ENCODE measurements at places on chromosomes 12 and 14. TPM values are rescaled to one million over a fixed set of nuclear protein-coding genes. Genes with fewer than 3 reads are reported as not detected.
A peak's percentile ranks its signal among the peaks of the same experiment; 100 is the strongest.

GRCh38 chr14:95503365-95504134 lies 12.9 kb downstream of the SYNE3 start:
- no peak overlapping the region for H3K4me3 ChIP-seq
- no peaks in the 10 kb centered on the region for H3K27me3 ChIP-seq
- peaks cover 75% of the 10 kb centered on the region for H3K4me1 ChIP-seq
- no peak for DNase-seq

- H3K27ac ChIP-seq = no peak overlapping the region
- H3K27me3 ChIP-seq = no peaks in the 10 kb centered on the region
- no peaks in the 10 kb centered on the region for H3K36me3 ChIP-seq
These were observed 125.6 kb downstream of the PIWIL1 start for GRCh38 chr12:130463275-130463658.

- no peak for DNase-seq
- H3K27me3 ChIP-seq = no peaks in the 10 kb centered on the region
- H3K4me3 ChIP-seq = no peak overlapping the region
- H3K4me1 ChIP-seq = no peaks in the 10 kb centered on the region
- H3K36me3 ChIP-seq = no peaks in the 10 kb centered on the region
These were observed 126.8 kb upstream of the MAP1LC3B2 start for GRCh38 chr12:116432314-116432750.

- H3K4me1 ChIP-seq = no peaks in the 10 kb centered on the region
- no peaks in the 10 kb centered on the region for H3K27me3 ChIP-seq
These were observed 116.3 kb downstream of the GLT1D1 start for GRCh38 chr12:128969480-128970055.

GRCh38 chr14:75979648-75980565 lies 1.9 kb downstream of the TGFB3 start:
- H3K27ac ChIP-seq = no peak overlapping the region
- no peaks in the 10 kb centered on the region for H3K36me3 ChIP-seq
- peaks cover 31% of the 10 kb centered on the region for H3K4me1 ChIP-seq

DNA sequence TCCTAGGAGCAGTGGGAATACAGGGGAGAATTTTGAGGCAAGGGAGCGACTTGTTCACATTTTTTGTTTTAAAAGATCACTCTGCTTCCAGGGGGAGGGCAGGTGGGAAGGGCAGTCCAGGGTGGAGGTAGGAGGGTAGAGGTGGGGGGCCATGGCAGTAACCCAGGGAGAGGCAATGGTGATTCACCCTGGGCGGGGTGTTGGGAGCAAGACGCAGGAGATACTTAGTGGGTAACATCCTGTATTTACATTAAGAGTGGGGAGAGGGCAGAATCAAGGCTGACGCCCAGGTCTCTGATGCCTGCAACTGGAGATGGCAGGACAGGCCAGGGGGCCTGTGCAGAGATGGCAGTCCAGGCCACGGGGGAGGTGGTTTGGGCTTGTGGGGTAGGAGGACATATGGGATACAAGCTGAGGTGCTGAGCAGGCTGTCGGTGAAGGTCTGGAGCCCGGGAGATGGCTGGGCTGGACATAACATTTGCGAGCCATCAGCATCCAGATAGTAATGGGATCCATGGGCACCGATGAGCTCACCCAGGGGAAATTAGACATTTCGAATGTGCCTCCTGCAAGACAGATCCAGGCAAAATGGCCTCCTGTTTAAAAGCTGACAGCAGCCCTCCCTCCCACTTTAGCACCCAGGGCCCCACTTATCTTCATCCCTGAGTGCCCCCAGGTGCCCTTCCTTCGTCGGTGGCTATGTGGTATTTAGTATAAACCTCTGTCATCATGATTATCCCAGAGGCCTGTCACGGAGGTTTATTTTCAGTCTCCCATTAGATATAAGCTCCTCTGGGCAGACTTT lies 9.3 kb downstream of the EML1 start:
- H3K4me1 ChIP-seq = no peaks in the 10 kb centered on the region
- H3K27ac ChIP-seq = no peak overlapping the region
- H3K36me3 ChIP-seq = no peaks in the 10 kb centered on the region

DNA sequence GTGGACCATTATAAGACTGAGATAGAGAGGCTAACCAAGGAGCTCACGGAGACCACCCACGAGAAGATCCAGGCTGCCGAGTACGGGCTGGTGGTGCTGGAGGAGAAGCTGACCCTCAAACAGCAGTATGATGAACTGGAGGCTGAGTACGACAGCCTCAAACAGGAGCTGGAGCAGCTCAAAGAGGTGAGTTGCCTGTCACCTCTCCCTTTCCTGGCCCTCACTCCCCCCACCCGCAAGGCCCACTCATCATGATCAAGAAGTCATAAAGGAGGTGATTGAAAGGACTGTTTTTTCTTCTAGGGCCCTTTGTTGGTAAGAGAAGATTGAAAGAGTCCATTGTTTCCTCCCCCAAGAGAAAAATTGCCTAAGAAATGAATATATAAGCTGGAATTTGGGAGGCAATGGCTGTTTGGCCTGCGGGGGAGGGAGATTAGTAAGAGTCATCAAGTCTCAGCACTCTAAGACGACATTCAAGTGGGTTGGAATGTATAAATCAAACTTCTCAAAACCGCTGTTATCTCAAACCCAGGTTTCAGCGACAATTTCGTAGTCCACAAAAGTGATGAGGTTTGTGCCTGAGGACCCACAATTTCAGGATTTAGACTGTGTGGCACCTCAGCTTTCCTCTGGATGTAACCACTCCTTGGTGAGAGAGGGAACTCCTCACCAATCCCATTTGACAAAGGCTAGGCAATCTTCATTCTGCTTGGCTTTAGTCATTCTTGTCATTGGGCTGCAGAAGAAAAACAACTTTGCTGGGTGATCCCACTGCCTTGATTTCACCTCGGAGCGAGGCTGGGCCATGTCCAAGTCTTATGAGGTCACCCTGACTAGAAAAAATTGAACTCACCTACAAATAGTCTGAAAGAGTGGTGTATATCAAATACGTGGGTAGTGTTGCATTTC lies 966 bp downstream of the BICD1 start:
- peak overlapping the region; percentile 57 for H3K27ac ChIP-seq
- DNase-seq = peak; percentile 6
- H3K27me3 ChIP-seq = no peaks in the 10 kb centered on the region
- peaks cover 33% of the 10 kb centered on the region for H3K4me1 ChIP-seq
- peak overlapping the region; percentile 93 for H3K4me3 ChIP-seq

DNA sequence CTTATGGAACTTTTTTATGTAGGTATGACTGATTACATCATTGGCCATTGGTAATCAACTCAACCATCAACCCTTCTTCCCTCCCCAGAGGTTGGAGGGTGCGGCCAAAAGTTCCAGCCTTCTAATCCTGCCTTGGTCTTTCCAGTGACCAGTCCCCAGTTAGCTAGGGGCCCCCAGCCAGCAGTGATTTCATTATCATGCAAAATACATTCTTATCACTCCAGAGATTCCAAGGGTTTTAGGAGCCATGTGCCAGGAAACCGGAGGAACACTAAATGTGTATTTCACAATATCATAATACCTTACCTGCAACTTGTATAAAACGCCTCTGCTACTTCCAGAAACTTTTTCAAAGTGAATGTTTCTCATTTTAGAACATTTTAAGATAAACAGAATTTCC lies 181.5 kb upstream of the PELI2 start:
- H3K36me3 ChIP-seq = no peaks in the 10 kb centered on the region
- no peak overlapping the region for H3K4me3 ChIP-seq
- no peaks in the 10 kb centered on the region for H3K27me3 ChIP-seq

- no peaks in the 10 kb centered on the region for H3K27me3 ChIP-seq
- H3K27ac ChIP-seq = no peak overlapping the region
- H3K4me3 ChIP-seq = no peak overlapping the region
These were observed 29.7 kb downstream of the RBM19 start for GRCh38 chr12:113936460-113936859.

GRCh38 chr14:100639280-100639679 lies 52.1 kb upstream of the BEGAIN start:
- H3K4me1 ChIP-seq = peaks cover 52% of the 10 kb centered on the region
- no peak overlapping the region for H3K27ac ChIP-seq
- H3K27me3 ChIP-seq = no peaks in the 10 kb centered on the region
- H3K36me3 ChIP-seq = no peaks in the 10 kb centered on the region
- no peak overlapping the region for H3K4me3 ChIP-seq
- DNase-seq = no peak

- DNase-seq = no peak
- H3K27ac ChIP-seq = no peak overlapping the region
- H3K4me1 ChIP-seq = no peaks in the 10 kb centered on the region
- H3K36me3 ChIP-seq = no peaks in the 10 kb centered on the region
- H3K4me3 ChIP-seq = no peak overlapping the region
- no peaks in the 10 kb centered on the region for H3K27me3 ChIP-seq
These were observed 110.6 kb downstream of the BMP4 start for GRCh38 chr14:53845813-53846693.

DNA sequence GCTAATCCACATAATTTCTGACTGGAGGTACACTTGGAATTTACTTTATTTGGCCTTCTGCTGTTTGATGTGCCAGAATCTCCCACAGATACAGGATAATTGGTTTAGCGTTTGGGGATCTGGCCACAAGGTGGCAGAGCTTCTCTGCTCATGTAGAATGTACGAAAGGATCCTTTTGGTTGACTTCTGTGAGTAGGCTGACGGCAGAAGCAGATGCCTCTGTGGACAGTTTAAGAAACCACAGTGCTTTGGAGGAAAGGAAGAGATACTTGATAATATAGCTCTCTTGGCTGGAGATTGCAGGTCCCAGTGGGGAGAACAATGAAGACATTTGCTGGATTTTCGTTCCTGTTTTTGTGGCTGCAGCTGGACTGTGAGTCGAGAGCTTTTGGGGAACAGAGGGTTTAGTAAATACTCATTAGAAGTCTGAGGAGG lies 75.3 kb upstream of the OR4E1 start:
- no peaks in the 10 kb centered on the region for H3K4me1 ChIP-seq
- no peaks in the 10 kb centered on the region for H3K27me3 ChIP-seq
- peak; percentile 54 for DNase-seq
- H3K27ac ChIP-seq = no peak overlapping the region
- no peak overlapping the region for H3K4me3 ChIP-seq

IFNG-AS1 gene
- total RNA-seq = 11.7 TPM

SLC17A8 gene
- not detected for total RNA-seq

RAD9B gene
- total RNA-seq = 1.1 TPM

RASSF8 gene
- total RNA-seq = not detected

TAS2R46 gene
- 1.3 TPM for total RNA-seq

INHBE gene
- total RNA-seq = not detected

NOVA1 gene
- not detected for total RNA-seq

FOXN4 gene
- total RNA-seq = not detected

RAD52 gene
- 30.7 TPM for total RNA-seq

TCL1B gene
- not detected for total RNA-seq

SMCO2 gene
- total RNA-seq = not detected

OAS2 gene
- 77.4 TPM for total RNA-seq
